ENCODE measurements at places on chromosomes 6 and 20.

DNA sequence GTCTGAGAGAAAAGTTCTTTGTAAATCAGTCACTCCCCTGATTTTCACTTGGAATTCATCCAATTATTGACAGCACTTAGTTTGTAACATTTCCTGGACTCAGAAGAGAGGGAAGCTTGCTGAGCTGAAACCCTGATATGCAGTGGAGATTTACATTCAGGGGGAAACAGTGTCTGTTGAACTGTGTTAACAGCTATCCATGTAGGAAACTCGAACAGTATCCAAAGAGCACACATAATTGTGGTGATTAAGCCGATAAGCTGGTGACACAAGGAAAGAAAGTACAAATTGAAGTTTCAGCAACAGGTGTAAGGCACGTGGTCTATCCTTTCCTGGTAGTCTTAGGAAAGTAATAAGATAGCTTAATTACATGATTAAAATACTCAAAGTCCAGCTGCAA, 78.1 kb upstream of the FLRT3 start:
- no peak for DNase-seq

GRCh38 chr6:28142446-28142845, 763 bp downstream of the ZKSCAN8 start:
- DNase-seq, result no peak

- DNase-seq, result no peak
These were observed 98.3 kb upstream of the CHD6 start for GRCh38 chr20:41716436-41716835.

GRCh38 chr20:60202046-60202445, 243.8 kb downstream of the CDH26 start:
- DNase-seq, result no peak

DNA sequence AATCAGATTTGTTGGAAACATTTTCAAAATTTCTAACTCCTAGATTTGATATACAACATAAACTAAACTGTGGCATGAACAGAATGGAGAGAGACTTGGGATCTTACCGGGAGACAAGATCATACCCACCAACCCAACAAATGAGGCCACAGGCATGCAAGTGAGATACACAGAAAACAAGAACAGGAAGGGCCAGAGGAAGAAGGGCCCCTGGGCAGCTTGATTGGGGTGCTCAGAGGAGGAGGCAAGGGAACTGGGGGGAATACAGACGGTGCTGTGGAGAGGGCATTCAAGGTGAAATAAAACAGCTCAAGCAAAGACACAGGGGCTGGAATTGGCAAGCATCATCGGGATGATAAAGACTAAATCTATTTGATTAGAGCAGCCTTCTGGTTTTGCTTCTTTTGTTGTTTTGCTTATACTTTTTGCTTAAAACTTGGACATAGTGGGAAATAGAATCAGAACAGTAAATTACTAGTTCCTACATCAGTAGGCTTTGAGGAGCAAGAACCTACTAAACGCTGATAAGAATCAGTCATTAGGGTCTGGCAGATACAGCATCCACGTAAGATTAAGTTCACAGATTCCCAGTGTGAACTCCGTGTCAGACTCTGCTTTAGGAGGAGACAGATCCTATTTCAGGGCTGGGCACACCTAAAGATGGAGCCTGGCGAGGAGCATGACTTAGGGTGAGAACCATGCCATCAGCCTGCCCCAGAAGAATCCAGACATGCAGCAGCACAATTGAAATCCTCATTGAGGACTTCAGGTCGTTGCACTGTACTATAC, 3.5 kb upstream of the RAMACL start:
- no peak for DNase-seq

Measured in activated CD8-positive, alpha-beta memory T cell treated with anti-CD3 and anti-CD28 coated beads for 1 hour (primary cell).